Bronchus fibroblast of lung (primary cell): ENCODE measurements at places on chromosomes 6 and 20. TPM values are rescaled to one million over a fixed set of nuclear protein-coding genes. Genes with fewer than 3 reads are reported as not detected.

Gene MATN4
- total RNA-seq = not detected in 2 replicates

Gene ADGB
- total RNA-seq = not detected in 2 replicates

Gene BANF2
- not detected in 2 replicates for total RNA-seq

Gene CCHCR1
- total RNA-seq = 19.9 and 23.9 TPM in 2 replicates

Gene TMEM181
- 18.1 and 21.7 TPM in 2 replicates for total RNA-seq

Gene DACT2
- 0.15 TPM in 1 of 2 replicates, not detected in the other for total RNA-seq

Gene GRIK2
- total RNA-seq = 0.15 and 0.17 TPM in 2 replicates

Gene SOX4
- total RNA-seq = 5.1 and 5.9 TPM in 2 replicates

Gene SEMG1
- total RNA-seq = not detected in 2 replicates

Gene NKX2-4
- not detected in 2 replicates for total RNA-seq

Gene TPBG
- total RNA-seq = 68.7 and 78.2 TPM in 2 replicates

Gene NKAPL
- total RNA-seq = 0.89 and 1.3 TPM in 2 replicates

Gene KCNQ2
- not detected in 2 replicates for total RNA-seq

Gene SULF2
- total RNA-seq = 1.8 and 3.7 TPM in 2 replicates

Gene TPX2
- 122 and 127 TPM in 2 replicates for total RNA-seq

Gene LIN28B
- total RNA-seq = not detected in 2 replicates

Gene CDSN
- total RNA-seq = not detected in 2 replicates

Gene VGLL2
- total RNA-seq = not detected in 2 replicates

Gene PMEPA1
- 0.34 and 2.8 TPM in 2 replicates for total RNA-seq

Gene RIPPLY2
- total RNA-seq = 0.74 TPM in 1 of 2 replicates, not detected in the other

Gene PI16
- total RNA-seq = not detected in 2 replicates

Gene PAX1
- total RNA-seq = not detected in 2 replicates

Gene ANGPT4
- total RNA-seq = under 0.01 TPM in 1 of 2 replicates, not detected in the other

Gene NINL
- total RNA-seq = 5.8 and 6.9 TPM in 2 replicates

Gene OR2J1
- not detected in 2 replicates for total RNA-seq

Gene RAMACL
- under 0.01 TPM in 2 replicates for total RNA-seq

Gene GRM4
- not detected in 2 replicates for total RNA-seq

Gene TEAD3
- 27.9 and 31.8 TPM in 2 replicates for total RNA-seq

Gene RNGTT
- 12.9 and 16.1 TPM in 2 replicates for total RNA-seq

Gene ZKSCAN3
- total RNA-seq = 2.7 and 3.3 TPM in 2 replicates

Gene MTFR2
- 9.2 and 13.6 TPM in 2 replicates for total RNA-seq

Gene LY6G6C
- total RNA-seq = not detected in 2 replicates

Gene MACROD2
- total RNA-seq = not detected in 2 replicates

Gene METTL24
- total RNA-seq = not detected in 2 replicates

Gene ESR1
- total RNA-seq = under 0.01 TPM in 2 replicates
